Osteoblast (primary cell): ENCODE measurements at places on chromosomes 3 and 15.

- DNase-seq = no peak
Observed at GRCh38 chr3:11010426-11011165, 18.0 kb downstream of the SLC6A1 start.

- DNase-seq = no peak
Observed at GRCh38 chr3:184914628-184915027, 102.7 kb downstream of the VPS8 start.

DNA sequence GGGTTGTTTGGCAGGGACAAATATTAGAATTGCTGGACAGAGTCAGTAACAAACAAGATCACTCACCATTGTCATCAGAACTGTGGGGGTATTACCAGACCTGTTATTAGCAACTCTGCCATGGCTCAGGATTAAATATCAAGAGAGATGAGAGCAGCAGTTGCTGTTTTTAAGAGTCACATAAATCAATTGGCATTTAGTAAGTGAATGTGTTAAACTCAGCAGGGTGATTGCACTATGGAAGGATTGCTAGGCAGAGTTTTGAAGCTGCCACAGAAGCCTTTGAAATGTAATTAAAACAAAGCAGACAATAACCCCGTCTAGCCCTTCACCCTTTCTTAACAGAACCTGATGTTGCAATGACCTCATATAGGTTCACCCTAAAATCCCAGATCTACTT is 238.8 kb downstream of the GAP43 start:
- DNase-seq = no peak

DNA sequence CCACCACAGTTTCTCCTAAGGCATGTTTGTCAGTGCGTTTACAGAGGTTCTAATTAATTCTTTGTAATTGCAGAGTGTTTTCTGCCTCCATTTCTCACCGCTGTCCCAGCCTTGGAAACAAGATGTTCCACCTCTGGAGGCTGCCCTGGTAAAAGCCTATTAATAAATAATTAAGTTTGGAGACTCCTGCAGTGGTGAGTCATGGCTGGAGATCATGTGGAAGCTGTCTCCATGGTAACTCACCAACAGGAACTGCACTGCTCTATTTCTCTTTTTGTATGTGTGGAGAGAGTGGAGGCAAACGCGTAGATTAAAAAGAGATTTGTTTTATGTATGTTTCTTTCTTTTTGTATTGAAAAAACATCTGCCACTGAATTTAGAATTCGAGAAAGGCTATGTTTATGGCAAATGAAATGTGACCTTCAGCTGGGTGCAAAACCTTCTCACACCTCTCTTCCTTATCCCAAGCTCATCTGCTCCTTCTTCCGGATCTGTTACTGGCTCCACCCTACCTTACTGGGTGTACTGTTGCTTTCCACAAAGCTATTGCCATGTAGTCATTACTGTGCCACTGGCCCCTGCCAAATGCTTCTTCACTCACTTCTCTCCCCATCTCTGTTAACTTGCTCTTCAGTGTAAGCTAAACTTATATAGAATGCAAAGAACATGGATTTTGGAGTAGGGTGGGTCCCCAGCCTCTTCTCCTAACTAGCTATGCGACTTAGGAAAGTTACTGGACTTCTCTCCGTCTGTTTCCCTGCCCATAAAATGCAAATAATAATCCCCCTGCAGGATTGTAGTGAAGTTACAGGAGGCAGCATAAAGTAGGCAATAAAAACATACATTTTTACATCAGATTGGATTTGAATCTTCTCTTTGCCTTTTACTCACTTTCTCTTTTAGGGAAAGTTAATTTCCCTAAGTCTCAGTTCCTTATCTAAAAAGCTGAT is 778.5 kb downstream of the NTRK3 start:
- DNase-seq = peak; percentile 86

DNA sequence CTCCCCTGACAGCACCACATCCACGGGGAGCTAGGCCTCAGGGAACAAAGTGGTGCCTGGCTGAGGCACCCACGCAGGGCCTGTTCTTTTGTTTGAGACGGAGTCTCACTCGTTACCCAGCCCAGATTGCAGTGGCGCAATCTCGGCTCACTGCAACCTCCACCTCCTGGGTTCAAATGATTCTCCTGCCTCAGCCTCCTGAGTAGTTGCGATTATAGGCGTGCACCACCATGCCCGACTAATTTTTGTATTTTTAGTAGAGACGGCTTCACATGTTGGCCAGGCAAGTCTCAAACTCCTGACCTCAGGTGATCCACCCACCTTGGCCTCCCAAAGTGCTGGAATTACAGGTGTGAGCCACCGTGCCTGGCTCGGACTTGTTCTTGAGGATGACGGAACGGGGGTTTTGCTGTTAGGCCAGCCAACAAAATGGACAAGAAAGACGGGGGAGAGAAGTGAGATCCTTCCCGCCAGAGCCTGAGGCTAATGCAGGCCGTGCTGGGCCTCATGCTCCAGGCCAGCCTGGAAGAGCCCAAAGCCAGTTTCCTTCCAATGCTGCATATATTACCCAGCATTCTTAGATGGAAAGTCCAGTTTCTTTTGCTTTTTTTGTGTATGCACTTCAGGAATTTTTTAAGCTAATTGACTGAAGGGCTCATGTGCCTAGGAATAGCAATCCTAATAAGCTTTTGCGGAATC is 28.1 kb upstream of the FURIN start:
- peak; percentile 75 for DNase-seq

DNA sequence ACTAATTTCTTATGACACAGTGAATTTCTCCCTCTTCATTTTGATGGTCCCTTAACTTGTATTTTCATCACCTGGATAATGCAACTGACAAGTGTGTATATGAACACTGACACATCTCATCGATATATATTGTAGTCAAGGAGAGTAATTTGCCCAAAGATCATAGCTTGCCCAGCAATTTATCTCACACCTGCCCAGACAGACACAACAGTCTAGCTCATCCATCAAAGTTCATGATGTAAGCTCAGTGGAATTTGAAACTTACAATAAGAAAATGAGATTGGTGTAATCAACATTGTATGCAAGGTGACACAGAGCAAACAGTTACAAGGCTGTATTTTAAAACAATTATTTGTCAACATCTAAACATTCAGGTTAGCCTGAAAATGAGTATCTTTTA is 805.8 kb downstream of the NAALADL2 start:
- no peak for DNase-seq

GRCh38 chr3:187227658-187228258 is 30.5 kb downstream of the RTP1 start:
- DNase-seq = peak; percentile 94

DNA sequence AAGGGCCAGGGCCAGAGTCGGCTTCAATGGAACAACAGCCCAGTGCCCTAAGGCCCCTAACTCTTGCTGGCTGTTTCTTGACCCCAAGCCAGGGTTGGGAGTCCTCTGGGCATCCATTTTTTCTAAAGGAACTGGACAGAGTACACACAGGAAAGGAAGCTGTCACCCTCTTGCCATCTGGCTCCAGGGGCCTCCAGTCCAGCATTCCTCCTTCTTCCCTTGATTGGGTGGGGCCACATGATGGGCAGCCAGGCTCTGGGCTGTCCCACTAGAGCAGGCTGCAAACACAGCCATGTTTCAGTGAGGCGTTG is 1.6 kb upstream of the GRAMD2A start:
- DNase-seq = peak; percentile 59

- no peak for DNase-seq
Observed at GRCh38 chr3:39541917-39542329, 74.4 kb downstream of the MOBP start.

- DNase-seq = no peak
Observed at GRCh38 chr3:132966374-132966773, 71.8 kb upstream of the TMEM108 start.

- DNase-seq = no peak
Observed at GRCh38 chr15:72852273-72852672, 68.7 kb upstream of the ADPGK start.
